ENCODE measurements at places on chromosomes 2 and 18.

DNA sequence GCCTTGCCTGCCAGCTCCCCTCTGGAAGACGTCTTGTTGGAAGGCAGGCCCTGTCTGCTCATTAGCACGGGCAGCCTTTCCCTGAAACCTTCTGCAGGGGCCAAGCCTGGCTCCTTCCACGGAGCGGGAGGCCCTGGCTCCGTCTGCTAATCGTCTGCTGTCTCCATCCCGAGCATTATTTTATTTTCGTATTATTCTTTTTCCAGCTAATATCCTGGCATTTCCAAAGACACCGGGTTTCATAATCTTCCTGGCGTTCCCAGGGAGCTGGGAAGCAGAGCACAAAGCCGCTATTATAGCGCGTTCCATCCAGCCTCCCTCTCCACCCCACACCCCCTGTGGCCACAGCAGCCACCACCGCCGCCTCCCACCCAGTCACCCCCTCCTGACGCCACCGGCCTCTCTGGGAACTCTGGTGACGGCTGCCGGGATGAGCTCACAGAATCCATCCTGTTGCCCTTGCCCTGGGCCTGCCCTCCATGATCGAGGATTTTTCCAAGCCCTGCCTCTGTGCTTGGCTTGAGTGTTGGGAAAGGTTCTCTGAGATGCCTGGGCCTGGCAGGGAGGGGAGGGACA, 125.5 kb downstream of the DYSF start:
- DNase-seq: no peak

DNA sequence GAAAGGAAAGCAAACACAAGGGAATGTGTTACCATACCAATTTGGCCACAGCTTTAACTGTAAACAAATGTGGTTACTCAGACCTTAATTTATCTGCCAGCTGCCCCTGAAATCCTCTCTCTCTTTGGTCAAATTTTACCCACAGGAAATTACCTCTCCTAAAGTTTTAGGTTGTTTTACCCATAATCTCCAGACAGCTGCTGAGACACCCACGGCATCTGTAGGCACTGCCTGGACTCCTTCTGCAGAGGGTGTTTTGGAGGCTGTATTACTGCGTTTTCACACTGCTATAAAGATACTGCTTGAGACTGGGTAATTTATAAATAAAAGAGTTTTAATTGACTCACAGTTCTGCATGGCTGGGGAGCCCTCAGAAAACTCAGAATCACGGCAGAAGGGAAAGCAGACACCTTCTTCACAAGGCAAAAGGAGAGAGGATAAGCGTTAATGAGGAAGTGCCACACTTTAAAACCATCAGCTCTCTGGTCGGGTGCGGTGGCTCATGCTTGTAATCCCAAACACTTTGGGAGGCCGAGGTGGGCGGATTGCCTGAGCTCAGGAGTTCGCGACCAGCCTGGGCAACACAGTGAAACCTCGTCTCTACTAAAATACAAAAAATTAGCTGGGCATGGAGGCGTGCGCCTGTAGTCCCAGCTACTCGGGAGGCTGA, 677.5 kb upstream of the FSHR start:
- no peak for DNase-seq

- DNase-seq: no peak
Measured at GRCh38 chr2:1591461-1591770, 152.9 kb downstream of the PXDN start.

- DNase-seq: no peak
Measured at GRCh38 chr2:235747786-235748091, 253.9 kb downstream of the AGAP1 start.

GRCh38 chr2:113760400-113760799, 4.0 kb upstream of the SLC35F5 start:
- no peak for DNase-seq

GRCh38 chr2:114769110-114769509, 326.7 kb downstream of the DPP10 start:
- no peak for DNase-seq

- no peak for DNase-seq
Measured at GRCh38 chr2:120865656-120866055, 130.0 kb downstream of the GLI2 start.

DNA sequence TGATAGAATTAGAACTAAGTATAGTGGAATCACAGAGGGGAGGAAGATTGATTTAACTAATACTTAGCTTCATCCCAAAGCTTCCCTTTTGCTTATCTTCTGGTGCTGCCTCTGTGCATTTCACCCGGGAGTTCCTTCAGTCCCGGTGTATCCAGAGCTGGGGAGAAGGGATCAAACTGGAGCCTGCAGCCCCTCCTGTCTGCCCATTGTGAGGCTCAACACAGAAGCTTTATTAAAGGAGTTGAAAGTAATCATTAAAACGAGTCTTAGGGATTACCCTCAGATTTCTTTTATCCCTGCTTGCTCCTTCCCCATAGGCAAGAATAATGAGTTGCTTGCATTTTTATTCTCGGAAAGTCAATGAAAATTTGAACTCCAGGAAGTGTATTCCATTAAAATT, 739.7 kb upstream of the DDX18 start:
- DNase-seq: no peak

DNA sequence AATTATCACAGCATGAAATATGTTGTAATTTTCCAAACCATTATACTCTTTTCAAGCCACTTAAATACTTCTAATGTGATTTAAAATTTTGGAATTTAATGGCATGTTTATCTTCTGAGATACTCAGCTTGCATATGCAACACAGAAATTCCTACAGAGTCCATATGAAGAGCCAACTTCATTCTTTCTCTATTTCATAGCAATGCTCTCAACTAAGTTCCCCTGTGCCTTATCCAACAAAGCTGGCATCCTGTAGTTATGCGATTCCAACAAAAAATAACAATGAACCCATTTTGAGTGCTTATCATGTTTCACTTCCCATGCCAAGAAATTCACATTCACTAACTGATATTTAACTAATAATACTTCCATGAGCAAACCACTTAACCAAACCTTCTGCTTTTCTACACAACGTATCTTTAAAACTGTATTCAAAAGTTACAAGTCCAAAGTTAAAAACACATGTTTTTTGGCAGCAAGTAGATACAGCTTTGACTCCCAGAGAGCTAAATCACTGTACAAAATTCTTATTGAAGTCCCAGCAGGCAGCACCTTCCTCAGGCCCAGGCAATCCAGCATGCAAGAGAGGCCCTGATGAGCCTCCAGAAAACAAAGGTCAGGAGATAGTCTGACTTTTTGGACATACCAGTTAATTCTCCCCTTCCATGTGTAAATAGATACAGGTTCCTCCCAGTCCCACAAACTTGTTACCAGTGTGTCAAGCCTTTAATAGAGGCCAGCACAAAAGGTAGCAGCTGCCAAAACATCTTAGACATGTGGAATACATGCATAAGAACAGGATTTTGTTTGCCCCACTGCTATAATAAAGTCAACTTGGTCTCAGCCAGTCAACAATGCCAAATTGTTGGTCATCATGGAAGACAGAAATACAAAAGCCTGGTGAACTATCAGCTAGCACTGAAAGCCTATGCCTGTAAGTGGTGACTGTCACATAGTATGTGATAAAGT, 113.1 kb upstream of the WDR75 start:
- no peak for DNase-seq

- DNase-seq: no peak
Measured at GRCh38 chr2:67985586-67985985, 77.2 kb downstream of the C1D start.

DNA sequence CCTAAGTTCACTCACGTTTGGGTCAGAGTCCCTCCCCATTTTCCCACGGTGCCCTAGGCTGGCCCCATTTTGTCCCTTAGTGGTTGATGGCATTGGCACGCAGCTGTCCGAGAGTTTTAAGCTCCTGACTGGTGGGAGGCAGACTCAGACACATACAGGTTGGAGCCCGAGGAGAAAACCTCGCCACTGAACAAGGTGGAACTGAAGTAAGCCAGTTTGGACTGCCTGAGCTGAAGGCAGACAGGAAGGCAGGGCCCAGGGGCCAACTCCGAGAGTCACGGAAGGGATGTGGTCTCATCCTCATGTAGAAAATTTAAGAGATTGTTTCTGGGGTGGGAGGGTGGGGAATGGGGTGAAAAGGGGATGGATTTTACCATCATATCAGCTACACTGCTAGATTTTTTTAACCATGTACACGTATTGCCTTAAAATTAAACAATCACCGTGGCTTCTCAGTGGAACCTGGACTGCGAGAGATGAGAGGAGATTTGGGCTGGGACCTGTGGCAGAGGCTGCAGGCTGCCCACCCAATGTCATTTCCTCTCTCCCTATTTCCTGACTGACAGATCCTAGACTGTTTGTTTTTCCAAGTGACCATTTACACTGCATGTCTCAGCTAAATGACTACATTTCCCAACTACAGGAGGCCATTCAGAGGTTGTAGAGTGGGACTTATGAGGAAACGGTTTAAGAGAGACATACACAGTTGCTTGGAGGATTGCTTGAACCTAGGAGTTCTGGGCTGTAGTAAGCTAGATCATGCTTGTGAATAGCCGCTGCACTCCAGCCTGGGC, 19.4 kb upstream of the NMUR1 start:
- DNase-seq: no peak

GRCh38 chr2:218187296-218188015, 20.7 kb upstream of the CXCR1 start:
- DNase-seq: no peak

DNA sequence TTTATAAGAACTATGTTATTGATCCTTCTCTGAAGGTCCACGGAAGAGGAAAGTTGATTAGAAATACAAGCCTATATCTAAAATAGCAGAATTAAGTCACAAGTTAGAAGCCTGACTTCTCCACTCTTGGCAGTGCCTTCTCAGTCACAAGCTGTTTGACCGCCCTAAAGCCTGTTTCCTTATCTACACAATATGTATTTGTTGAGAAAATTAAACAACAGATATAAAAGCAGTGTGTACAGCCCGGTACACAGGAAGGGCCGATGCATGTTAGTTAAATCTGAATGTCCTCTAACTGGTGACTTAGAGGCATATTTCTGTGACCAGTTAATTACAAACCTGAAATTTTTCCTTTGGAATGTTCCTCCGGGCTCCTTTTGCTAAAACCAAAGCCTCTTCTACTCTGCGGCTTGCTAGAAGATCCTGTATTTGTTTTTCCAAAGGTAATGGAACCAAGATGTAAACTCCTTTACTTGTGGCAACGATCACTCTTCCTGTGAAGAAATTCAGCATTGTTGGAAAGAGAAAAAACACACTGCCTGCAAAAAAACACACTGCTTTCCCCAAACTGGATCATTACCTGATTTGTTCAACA, 33.4 kb downstream of the TGFBRAP1 start:
- DNase-seq: no peak

DNA sequence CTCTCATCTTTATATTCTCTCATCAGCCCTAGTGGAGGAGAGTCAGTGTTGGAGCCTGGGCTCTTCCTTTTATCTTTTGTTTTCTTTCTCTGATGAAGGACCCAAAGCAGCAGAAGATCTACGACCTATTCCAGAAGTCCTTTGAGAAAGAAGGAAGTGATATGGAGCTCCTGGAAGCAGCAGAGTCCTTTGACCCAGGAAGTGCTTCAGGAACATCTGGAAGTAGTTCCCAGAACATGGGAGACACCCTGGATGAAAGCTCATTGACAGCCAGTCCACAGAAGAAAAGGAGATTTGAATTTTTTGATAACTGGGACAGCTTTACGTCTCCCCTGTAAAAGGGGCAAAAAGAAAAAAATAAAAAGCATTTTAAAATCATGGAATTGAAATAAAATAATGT, 16.0 kb upstream of the RPL37A start:
- no peak for DNase-seq

DNA sequence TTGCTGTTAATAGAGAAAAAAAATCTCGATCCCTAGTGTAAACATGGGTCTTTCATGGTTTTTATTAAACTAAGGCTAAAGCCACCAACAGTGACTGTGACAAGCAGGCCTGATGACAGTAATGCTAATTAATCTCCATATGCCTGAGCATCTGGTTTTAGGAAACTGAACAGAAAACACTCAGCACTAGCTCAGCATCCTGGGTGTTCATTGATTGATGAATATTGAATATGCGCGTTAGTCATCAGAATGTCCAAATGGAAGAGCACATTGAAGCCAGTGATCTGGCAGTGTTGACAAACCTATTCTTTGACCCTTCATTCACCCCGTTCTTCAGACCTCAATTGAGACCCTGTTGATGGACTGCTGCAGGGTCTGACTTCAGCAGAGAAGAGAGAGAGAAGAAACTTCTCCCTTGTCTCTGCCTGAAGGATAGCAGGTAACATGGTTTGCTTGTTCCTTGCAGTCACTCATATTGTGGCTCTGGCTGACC, 283.8 kb downstream of the RDH14 start:
- DNase-seq: no peak

DNA sequence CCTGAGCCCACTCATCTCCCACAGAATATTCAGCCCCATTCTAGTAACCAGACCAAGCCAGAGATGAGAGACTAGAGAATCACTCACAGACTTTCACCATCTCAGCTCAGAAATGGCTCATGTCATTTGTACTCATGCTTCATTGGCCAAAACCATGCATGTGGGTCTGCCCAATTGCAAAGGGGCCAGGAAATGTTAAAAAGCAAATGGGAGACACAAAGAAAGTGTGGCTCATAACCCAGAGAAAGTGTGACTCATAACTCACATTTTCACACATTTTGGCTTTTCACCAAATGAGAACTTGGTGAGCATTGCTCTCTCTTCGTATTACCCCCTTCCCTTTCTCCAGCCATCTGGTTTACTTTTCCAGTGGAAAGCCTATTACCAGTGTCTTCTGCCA, 66.2 kb downstream of the MDH1 start:
- no peak for DNase-seq

- DNase-seq: no peak
Measured at GRCh38 chr2:201984800-201985525, 48.7 kb upstream of the FZD7 start.

DNA sequence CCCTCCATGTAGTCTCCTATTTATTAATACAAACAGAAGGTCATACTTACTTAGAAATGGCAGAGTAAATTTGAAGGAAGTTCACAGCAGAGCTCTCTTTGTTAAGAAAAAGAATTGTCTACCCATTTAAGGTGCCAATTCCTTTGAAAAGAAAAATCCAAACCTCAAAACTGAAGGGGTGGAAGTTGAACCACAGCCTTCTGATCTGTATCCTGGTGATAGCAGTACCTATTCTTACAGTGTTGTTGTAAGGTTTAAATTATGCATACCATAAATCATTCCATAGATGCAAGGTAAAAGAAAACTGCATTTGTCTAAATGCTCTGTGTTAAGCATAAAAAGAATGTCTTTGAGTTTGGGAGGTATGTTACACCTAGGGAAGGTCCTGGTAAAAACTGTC, 47.6 kb downstream of the COBLL1 start:
- no peak for DNase-seq

GRCh38 chr2:53460347-53460746, 307.3 kb upstream of the CHAC2 start:
- DNase-seq: no peak

GRCh38 chr2:121358291-121358690, 73.3 kb upstream of the TFCP2L1 start:
- DNase-seq: no peak
